Activated naive CD4-positive, alpha-beta T cell (primary cell): ENCODE measurements at places on chromosomes 6 and 20.

- DNase-seq: no peak
Observed at GRCh38 chr6:35609588-35609987, 79.1 kb downstream of the FKBP5 start.

GRCh38 chr6:148074738-148075137, 267.9 kb upstream of the SASH1 start:
- no peak for DNase-seq

DNA sequence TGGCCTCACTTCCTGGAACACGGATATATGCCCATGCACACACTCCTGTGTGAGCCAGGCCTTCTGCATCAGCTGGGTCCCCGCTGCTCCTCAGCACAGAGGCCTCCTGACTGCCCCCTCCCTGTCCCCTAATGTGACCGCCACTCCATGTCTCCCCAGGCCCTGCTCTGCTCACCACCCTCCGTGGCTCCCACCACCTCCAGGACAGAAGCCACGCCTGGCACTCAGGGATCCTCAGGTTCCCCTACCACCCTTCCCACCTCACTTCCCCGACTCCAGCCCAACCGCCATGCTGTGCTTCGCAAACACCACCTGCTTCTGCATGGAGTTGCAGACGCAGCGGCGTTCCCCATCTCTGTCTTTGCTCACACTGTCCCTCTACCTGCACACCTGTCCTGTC, 4.3 kb upstream of the SRC start:
- DNase-seq: no peak

DNA sequence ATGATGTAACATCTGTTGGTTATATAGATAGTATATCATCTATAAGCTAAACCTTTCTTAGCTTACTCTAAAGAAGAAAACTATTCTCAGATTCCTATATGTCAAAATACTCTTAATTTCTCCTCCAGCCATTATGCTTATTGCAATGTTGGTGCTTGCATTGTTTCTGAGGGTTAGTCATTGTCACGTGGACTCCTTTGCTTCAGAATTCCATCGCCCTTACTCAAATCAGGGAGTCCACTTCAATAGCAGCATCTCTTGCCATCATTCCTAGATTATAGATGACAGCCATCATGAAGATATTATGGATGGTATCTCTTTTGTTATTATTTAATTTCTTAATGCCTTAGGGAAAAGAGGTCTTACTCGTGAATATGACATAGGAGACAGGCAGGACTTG, 776.1 kb downstream of the TENT5A start:
- DNase-seq: no peak

DNA sequence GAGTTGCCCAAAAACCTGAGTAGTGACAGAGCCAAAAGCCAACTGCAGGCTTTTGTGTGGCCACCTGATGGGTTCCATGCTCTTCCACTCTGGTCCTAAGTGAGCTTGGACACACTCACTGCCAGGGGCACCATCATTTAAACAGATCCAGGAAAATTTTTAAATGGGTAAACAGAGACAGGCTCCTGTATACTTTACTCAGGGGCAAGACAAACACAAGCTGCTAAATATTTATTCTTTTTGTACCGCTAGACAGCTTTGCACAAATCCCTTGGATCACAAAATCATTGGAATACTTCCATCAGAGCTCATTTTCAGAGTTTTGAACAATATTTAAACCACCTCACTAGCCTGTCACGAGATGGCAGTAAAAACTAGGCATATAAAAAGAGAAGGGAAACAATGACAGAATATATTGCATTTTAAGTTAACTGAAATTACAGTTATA, 31.4 kb downstream of the GCLC start:
- no peak for DNase-seq

GRCh38 chr20:50569864-50570836, 60.0 kb downstream of the PTPN1 start:
- no peak for DNase-seq

DNA sequence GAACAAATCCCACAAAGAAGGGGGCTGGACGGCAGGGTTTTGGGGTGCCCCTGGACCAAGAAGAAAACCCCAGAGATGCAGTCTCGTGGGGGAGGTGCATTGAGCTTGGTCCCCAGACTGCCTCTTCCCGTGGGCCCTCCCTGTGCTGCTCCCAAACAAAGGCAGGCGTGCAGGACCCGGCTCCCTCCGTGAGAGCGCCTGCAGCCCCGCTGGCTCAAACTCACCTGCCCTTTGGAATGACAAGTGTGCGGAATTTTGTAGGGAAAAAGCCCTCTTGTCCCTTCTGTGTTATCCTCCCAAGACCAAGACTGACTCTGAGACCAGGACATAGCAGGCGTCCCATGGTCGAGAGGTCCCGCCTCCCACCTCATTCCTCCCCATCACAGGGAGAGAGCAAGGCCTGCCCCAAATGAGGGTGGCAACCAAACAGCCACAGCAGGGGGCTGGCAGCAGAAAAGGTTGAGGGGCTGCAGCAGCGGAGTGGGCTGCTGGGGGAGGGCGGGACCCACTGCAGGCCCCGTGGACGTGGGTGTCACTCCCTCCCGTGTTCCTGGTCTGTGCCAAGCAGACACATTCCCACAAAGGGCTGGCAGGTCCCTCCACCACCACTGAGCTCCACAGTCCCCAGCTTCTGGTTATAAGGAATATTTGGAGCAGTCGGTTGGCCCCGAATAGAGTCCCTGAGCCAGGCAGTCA, 5.6 kb upstream of the FRMD1 start:
- no peak for DNase-seq

GRCh38 chr6:90109141-90109540, 187.5 kb downstream of the BACH2 start:
- DNase-seq: no peak

- no peak for DNase-seq
Observed at GRCh38 chr20:5397393-5397792, 80.6 kb upstream of the PROKR2 start.
